Mucosa of gallbladder (tissue), 1 donor: ENCODE measurements at places on chromosomes 5 and 9. TPM values are rescaled to one million over a fixed set of nuclear protein-coding genes. Genes with fewer than 3 reads are reported as not detected.

The IRX1 gene
- total RNA-seq: not detected

The ARSI gene
- 2.2 TPM for total RNA-seq

The ARL15 gene
- 30.8 TPM for total RNA-seq

The LCN12 gene
- total RNA-seq: 10.0 TPM

The CCL19 gene
- 4.1 TPM for total RNA-seq

DNA sequence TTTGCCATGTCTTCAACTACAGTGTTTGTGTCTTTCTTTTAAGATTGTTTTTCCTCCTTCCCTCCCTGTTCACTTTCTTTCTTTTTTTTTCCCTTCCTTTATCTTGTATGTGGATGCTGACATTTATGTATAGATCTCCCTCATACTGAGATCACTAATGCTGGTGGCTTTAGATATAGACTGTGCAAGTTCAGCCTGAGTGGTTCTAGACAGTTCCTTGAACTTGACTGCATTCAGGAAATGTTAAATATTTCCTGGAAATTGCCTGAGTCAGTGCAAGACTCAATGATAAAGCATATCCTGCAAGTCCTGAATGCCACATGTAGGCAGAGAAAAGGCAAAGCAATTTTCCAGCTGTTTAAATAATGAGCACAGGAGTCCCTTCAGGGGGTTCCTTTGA lies 182.5 kb upstream of the NR3C1 start:
- DNase-seq: no peak

- DNase-seq: no peak
Observed at GRCh38 chr9:125908136-125908535, 161.0 kb downstream of the PBX3 start.

DNA sequence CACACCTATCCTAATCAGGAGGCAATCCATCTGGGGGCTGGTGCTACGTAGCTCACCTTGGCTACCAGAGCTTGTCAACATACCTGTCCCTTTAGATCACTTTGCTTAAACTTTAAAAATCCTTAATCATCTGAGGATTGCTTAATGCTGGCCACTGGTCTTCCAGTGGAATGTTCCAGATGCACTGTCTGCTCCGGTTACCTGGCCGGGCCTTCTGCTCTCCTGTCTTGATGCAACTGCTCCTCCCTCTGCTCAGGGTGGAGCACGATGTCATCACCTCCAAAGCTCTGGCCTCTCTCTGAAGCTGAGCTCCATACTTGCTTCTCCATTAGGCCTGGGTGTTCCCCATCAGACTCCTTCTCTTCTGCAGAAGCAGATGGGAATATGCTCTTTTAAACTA lies 106.5 kb upstream of the OTULINL start:
- DNase-seq: no peak
